ENCODE measurements at places on chromosomes 2 and 18.

GRCh38 chr2:233265899-233266431 is 14.5 kb downstream of the ATG16L1 start:
- no peak for DNase-seq

- no peak for DNase-seq
Observed at GRCh38 chr2:225170162-225170561, 127.9 kb upstream of the DOCK10 start.

GRCh38 chr2:206163251-206163880 is 3.7 kb downstream of the EEF1B2 start:
- DNase-seq = no peak

- no peak for DNase-seq
Observed at GRCh38 chr2:141513853-141514252, 617.0 kb downstream of the LRP1B start.

Data from CD4-positive, alpha-beta T cell treated with Interleukin-1 beta for 1 hour (primary cell).